Activated CD4-positive, alpha-beta T cell treated with anti-CD3 and anti-CD28 coated beads for 36 hours (primary cell): ENCODE measurements at places on chromosomes 16 and 17. TPM values are rescaled to one million over a fixed set of nuclear protein-coding genes. Genes with fewer than 3 reads are reported as not detected.

Gene ITGAX
- total RNA-seq = 5.3 TPM

Gene CDK5R1
- total RNA-seq = 15.4 TPM

- no peak for DNase-seq
- no peaks in the 10 kb centered on the region for H3K4me1 ChIP-seq
- no peak overlapping the region for H3K27ac ChIP-seq
- no peaks in the 10 kb centered on the region for H3K27me3 ChIP-seq
- H3K4me3 ChIP-seq = no peak overlapping the region
Observed at GRCh38 chr16:69917311-69917710, 33.8 kb upstream of the CLEC18A start.

- no peak for DNase-seq
- H3K36me3 ChIP-seq = peaks cover 32% of the 10 kb centered on the region
- H3K27ac ChIP-seq = no peak overlapping the region
Observed at GRCh38 chr17:30256756-30257506, 21.4 kb upstream of the SLC6A4 start.

Gene ITGA2B
- total RNA-seq = 1.7 TPM

- H3K27ac ChIP-seq = no peak overlapping the region
- no peaks in the 10 kb centered on the region for H3K36me3 ChIP-seq
- peaks cover 27% of the 10 kb centered on the region for H3K4me1 ChIP-seq
- no peak overlapping the region for H3K4me3 ChIP-seq
Observed at GRCh38 chr17:17713839-17714238, 32.6 kb downstream of the RAI1 start.

DNA sequence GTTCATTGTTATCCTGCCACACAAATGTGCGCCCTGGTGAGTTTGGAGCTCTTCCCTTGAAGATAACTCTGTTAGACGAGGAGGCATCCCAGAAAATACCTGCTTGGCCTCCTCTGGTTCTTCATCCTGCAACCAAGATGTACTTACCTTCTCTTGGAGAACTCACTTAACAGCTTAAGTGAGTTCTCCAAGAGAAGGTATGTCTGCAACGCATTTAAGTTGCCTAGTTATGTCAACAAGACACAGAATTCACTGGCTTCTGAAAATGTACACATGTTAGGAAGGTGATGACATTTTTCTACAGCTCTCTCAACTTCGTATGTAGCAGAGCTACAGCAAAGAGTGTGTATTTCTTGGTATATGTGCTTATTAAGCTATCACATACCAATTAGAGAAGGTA is 78.6 kb upstream of the NOG start:
- no peaks in the 10 kb centered on the region for H3K4me1 ChIP-seq
- H3K27me3 ChIP-seq = peaks cover 8% of the 10 kb centered on the region
- no peaks in the 10 kb centered on the region for H3K36me3 ChIP-seq
- no peak for DNase-seq
- H3K4me3 ChIP-seq = no peak overlapping the region

DNA sequence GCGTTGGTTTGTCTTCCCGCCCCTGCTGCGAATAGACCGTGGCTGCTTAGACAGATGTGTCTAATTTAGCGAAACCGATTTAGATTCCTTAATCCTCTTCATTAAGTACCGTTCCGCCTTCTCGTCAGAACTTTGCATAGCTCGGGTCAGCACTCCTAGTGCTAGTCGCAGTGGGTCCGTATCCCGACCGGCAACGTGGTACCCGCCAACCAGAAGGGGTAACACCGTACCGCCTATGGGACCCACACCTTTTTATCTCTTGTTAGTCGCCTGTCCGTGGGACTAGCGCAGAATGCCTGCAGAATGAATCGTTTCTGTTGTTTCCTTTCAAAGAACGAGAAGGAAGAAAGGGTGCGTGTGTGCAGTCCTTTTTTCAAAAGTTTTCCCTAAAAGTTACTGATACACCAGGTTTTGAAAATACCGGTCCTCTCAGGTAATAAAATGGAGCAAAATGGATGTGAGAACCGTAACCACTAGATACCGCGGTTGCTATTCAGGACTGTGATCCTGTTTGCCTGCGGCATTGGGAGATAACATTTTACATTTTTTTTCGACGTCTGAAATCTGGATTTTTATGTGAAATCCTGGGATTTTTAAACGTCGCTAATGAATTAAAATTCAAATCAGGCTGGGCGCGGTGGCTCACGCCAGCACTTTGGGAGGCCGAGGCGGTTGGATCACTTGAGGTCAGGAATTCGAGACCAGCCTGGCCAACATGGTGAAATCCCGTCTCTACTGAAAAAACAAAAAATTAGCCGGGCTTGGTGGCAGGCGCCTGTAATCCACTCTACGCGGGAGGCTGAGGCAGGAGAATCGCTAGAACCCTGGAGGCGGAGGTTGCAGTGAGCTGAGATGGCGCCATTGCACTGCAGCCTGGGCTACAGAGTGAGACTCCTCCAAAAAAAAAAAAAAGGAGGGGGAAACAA is 998 bp upstream of the SRSF1 start:
- H3K4me1 ChIP-seq = peaks cover 26% of the 10 kb centered on the region
- H3K36me3 ChIP-seq = peaks cover 56% of the 10 kb centered on the region
- peak; percentile 49 for DNase-seq
- H3K27me3 ChIP-seq = no peaks in the 10 kb centered on the region
- H3K27ac ChIP-seq = peak overlapping the region; percentile 100

Gene KRT9
- total RNA-seq = not detected

Gene BICDL2
- 1.2 TPM for total RNA-seq

DNA sequence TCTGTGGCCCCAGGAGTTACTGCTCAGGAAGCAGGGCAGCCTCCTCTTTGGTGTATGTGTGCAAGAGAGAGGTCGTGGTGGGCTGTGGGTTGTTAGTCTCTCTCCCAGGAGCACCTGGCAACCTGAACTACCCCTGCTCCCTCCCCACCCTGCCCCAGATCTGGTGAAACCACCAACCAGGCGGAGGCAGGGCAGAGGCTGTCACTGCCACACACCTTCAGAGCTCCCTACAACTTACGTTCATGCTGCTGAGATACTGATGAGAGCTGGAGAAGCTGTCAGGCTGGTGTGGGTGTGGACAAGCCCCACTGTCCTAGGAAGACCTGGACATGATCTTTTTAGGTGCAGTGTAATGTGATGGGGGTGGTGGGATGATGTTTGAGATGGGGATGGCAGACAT is 24.3 kb downstream of the GOSR2 start:
- H3K36me3 ChIP-seq = no peaks in the 10 kb centered on the region
- DNase-seq = no peak
- H3K4me3 ChIP-seq = no peak overlapping the region
- peaks cover 16% of the 10 kb centered on the region for H3K4me1 ChIP-seq
- no peak overlapping the region for H3K27ac ChIP-seq
- H3K27me3 ChIP-seq = no peaks in the 10 kb centered on the region

- no peak overlapping the region for H3K27ac ChIP-seq
- no peaks in the 10 kb centered on the region for H3K36me3 ChIP-seq
- H3K4me3 ChIP-seq = peak overlapping the region; percentile 52
- DNase-seq = peak; percentile 89
- H3K4me1 ChIP-seq = peaks cover 52% of the 10 kb centered on the region
Observed at GRCh38 chr16:56193951-56194726, 2.9 kb downstream of the GNAO1 start.

GRCh38 chr16:83926726-83927397 is 26.2 kb upstream of the OSGIN1 start:
- H3K4me3 ChIP-seq = no peak overlapping the region
- no peaks in the 10 kb centered on the region for H3K4me1 ChIP-seq
- no peaks in the 10 kb centered on the region for H3K36me3 ChIP-seq
- peak; percentile 81 for DNase-seq

GRCh38 chr16:82796047-82796446 is 169.3 kb downstream of the CDH13 start:
- H3K36me3 ChIP-seq = no peaks in the 10 kb centered on the region
- peaks cover under 1% of the 10 kb centered on the region for H3K4me1 ChIP-seq
- no peak for DNase-seq
- H3K27me3 ChIP-seq = peaks cover 5% of the 10 kb centered on the region

- DNase-seq = no peak
Observed at GRCh38 chr16:85331688-85332087, 219.4 kb upstream of the CIBAR2 start.

DNA sequence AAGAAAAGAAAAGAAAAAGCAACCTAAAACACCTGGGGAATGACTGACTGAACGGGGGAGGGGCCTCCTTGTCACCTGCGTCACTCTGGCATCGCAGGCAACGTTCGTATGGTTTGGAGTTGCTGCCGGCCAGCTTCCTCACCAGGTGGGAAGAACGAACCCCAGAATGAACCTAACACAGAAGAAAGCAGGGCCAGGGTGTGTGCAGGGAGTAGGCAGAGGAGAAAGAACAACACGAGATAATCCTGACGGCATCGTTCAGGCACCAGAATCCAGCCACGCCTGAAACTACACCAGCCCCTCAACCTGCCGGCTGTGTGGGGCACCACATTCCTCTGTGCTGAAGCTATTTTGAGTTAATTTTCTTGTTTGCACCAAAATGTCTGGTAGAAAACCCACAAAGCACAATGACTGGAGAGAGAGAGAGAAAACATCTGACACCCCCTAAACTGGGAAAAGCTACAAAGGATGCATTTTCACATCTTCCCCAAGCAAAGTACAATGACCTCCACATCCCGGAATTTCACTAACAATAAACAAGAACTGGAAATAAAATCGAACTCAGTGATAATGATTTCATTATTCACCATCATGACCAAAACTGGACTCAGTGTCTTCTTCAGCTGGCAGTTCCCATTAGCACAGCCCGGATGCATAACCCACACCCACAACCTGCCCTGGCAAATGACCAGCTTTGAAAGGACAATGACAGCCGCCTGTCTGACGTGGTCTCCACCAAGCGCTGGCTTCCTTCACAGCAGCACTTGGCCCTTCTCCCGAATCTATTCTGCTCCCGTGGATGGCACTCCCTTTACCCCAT is 23.6 kb downstream of the RAB40B start:
- H3K27me3 ChIP-seq = no peaks in the 10 kb centered on the region
- no peak overlapping the region for H3K27ac ChIP-seq
- no peaks in the 10 kb centered on the region for H3K36me3 ChIP-seq
- no peaks in the 10 kb centered on the region for H3K4me1 ChIP-seq
- no peak overlapping the region for H3K4me3 ChIP-seq

DNA sequence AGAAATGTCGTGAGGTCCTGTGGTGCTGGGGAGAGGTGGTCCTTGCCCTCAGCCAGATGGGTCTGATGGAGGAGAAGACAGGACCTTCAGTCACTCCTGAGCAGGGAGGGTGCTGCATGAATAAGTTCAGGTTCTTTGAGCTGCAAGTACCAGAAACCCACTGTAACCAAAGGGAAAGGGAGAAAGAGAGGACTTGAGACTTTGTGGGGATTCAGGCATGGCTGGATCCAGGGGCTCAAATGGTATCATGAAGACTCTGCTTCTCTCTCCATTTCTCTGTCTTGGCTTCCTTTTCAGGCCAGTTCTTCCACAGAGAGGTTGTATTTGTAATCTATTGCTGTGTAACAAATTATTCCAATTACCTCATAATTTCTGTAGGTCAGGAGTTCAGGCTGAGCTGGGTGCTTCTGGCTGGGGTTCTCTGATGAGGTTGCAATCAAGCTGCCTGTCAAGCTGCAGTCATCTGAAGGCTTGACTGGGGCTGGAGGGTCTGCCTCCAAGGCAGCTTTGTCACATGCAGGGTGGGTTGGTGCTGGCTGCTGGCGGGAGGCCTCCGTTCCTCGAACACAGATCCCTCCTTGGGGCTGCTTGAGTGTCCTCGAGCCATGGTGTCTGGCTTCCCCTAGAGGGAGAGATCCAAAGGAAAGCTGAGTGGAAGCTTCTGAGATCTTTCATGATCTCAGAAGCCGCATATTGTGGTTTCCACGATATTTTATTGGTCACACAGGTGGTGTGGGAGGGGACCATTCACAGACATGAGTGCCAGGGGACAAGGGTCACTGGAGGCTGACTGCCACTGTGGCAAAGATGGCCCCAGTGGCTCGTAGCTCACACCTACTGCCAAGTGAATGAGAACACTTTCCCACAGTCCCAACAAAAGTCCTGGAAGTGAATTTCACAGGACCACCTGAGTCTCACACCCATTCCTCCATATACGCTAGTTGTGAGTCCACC is 5.9 kb upstream of the ADCY7 start:
- peaks cover 3% of the 10 kb centered on the region for H3K36me3 ChIP-seq
- H3K27me3 ChIP-seq = peaks cover 2% of the 10 kb centered on the region
- no peak overlapping the region for H3K4me3 ChIP-seq
- DNase-seq = no peak
- peaks cover 27% of the 10 kb centered on the region for H3K4me1 ChIP-seq

DNA sequence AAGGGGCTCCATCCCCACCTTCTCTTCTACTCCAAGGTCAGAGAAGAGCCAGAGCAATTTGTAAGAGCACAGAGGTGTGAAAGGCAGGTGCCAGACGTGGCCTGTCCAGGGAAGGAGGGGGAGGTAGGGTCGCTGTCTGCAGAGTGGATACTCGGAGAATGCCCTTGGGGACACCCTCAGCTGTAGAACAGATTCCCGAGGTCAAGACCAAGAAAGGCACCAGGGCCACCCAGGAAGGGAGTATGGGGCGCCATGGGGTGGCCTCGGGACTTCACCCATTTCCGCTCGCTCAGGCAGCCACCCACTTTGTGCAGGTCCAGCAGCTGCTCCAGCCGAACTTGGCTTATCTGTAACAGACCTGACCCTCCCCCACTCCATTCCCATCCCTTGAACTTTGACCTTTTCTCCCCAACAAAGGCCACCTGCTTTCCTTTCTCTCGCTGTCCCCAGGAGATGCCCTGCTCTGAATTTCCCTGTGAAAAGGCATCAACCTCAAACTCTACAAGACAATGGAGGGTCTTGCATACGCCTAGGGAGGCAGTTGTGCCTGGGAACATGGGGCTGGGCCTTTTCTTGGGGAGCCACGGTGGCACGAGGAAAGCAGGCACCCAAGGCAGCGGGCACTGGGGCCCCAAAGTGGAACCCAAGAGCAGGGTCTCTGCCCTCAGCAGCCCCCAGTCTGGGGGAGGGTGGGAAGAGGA is 11.3 kb upstream of the AXIN2 start:
- H3K4me1 ChIP-seq = no peaks in the 10 kb centered on the region
- no peak overlapping the region for H3K4me3 ChIP-seq

Gene ITGAD
- not detected for total RNA-seq

GRCh38 chr16:78844682-78845081 is 745.2 kb downstream of the WWOX start:
- no peaks in the 10 kb centered on the region for H3K4me1 ChIP-seq
- H3K36me3 ChIP-seq = no peaks in the 10 kb centered on the region
- no peaks in the 10 kb centered on the region for H3K27me3 ChIP-seq
- H3K4me3 ChIP-seq = no peak overlapping the region
- DNase-seq = no peak
- H3K27ac ChIP-seq = no peak overlapping the region

Gene NARF
- 65.4 TPM for total RNA-seq

Gene CDRT15L2
- not detected for total RNA-seq
